T-helper 22 cell (primary cell): ENCODE measurements at places on chromosomes 6 and 20.

DNA sequence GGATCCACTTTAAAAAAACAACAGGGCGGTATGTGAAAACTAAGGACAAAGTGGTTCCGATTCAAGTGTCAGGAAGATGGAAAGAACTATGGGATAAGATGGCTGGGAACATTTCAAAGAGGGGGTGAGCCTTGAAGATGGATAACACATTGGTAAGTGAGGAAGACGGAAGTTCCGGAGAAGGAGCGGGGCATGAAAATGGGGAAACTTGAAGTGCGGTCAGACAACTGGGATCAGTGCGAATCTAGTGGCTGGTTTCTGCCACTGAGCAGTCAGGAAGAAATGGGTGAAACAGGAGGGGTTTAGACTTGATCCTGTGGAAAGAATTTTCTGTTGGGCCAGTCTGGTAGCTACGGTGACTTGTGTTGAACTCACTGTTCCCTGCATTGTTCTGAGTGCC is 1.2 kb downstream of the NAA20 start:
- DNase-seq: no peak

DNA sequence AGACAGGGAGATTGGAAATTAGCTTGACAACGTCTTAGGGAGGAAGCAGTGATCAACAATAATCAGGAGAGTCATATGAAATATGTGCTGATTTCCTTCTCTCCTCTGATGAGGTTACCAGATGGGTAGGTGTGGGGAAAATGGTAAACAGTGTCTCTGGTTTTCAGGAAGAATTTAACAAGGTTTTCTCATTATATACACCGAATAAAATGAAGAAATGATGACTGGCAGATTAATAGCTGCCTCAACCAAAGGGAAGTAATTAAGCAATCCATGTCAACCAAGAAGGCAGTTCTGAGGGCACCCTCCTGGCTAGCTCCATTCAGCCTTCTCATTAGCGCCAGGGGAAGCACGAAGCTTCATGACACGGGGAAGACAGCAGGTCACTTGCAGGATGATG is 12.7 kb upstream of the RAMACL start:
- no peak for DNase-seq

GRCh38 chr6:135667691-135668455 is 170.3 kb upstream of the AHI1 start:
- no peak for DNase-seq

GRCh38 chr6:89217299-89217910 is at the start of gene GABRR1:
Gene GABRR1 (minus strand): TSS chr6:89217358. CDS start chr6:89217322, 36 bp downstream.
- no peak for DNase-seq

- no peak for DNase-seq
Measured at GRCh38 chr20:63125581-63125837, 90.4 kb downstream of the YTHDF1 start.

DNA sequence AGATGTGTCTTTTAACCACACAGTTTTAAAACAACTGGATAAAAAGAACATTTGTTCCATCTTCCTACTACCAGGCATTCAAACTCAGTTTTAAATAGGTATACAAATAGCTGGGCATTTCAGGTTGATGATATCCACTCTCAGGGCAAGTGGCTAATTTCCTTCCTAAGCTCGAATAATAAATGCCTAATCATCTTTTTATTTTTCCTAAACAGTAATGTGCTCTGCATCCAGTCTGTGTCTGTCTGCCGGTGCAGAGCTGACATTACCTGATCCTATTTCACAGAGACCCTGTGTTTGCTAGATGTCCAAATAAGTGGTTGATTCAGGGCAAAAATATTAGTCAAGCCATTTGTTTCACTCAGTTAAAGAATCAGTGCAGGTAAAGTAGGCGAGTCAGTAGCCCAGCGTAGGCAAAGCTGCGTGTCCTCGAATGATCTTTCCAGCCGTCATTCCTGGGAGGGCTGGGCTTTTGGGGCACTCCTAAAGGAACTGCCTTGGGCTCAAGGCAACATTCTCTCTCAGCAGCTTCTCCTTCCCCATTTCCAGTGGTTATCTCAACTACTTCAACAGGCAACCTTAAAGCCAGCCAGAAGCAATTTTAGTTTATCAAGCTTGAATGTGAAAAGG is 74.2 kb upstream of the BMP2 start:
- DNase-seq: no peak

DNA sequence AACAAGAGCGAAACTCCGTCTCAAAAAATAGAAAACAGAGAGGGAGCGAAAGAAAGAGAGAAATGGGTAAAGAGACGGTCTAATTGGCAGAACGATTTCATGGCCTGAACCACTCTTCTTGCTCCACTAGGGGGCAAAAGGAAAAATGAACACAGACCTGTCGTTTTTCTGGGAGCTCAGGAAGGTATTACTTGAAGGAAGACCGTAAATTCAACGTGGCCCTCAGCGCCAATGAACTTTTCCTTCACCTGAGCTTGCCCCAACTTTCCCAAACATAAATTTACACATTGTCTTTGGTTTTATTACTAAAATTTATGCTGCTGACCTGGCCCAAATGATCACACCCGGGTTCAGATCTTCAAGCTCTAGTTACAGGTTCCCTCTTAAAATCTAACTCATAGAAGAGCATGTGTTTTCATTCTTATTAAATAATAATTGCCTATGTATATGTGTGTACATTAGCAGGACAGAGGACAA is 67.3 kb downstream of the ATP9A start:
- no peak for DNase-seq

DNA sequence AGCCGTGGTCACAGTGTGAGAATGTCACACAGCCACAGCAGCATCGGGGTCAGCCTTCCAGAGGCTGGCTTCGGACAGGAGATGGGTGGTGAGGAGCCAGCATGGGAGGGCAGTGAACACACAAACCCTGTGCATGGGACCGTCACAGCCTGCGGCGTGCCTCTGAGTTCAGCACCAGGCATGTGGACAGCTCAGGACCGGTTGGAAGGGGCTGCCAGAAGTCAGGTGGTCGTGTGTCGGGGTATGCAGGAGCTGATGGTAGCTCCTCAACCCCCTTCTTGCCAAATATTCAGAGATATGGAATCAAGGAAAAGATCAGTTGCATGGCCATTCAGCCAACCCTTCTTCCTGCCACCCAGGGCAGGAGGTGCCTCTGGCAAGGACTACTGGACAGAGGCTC is 28.2 kb downstream of the MYT1 start:
- no peak for DNase-seq

- no peak for DNase-seq
Measured at GRCh38 chr6:120588424-120588823, 745.9 kb downstream of the TBC1D32 start.

- no peak for DNase-seq
Measured at GRCh38 chr6:25312034-25312620, 33.0 kb downstream of the CARMIL1 start.

- DNase-seq: no peak
Measured at GRCh38 chr20:30811885-30812671, 445.4 kb upstream of the DEFB115 start.

GRCh38 chr20:38825901-38826625 is 20.6 kb downstream of the PPP1R16B start:
- no peak for DNase-seq
